Cardiac atrium fibroblast (primary cell): ENCODE measurements at places on chromosomes 7 and 10. TPM values are rescaled to one million over a fixed set of nuclear protein-coding genes. Genes with fewer than 3 reads are reported as not detected.

The ABCB1 gene
- total RNA-seq = not detected in 2 replicates

The CLRN3 gene
- total RNA-seq = not detected in 2 replicates

The ACSM6 gene
- total RNA-seq = not detected in 2 replicates

The CYP26C1 gene
- 0.32 and 4.7 TPM in 2 replicates for total RNA-seq

The CALN1 gene
- total RNA-seq = not detected in 2 replicates

The FGFR2 gene
- total RNA-seq = 0.16 TPM in 1 of 2 replicates, not detected in the other

The ZNF735 gene
- not detected in 2 replicates for total RNA-seq

The SMIM30 gene
- total RNA-seq = 43.0 and 49.1 TPM in 2 replicates

The HABP2 gene
- not detected in 2 replicates for total RNA-seq

The LZTS2 gene
- total RNA-seq = 70.3 and 89.7 TPM in 2 replicates

The HGF gene
- total RNA-seq = 117 and 150 TPM in 2 replicates

The ZMYND11 gene
- total RNA-seq = 32.4 and 40.3 TPM in 2 replicates

The LRMDA gene
- total RNA-seq = not detected in 2 replicates

The TRIM50 gene
- not detected in 2 replicates for total RNA-seq

The CELF2 gene
- total RNA-seq = 11.9 and 23.0 TPM in 2 replicates

The SFR1 gene
- total RNA-seq = 7.1 and 10.7 TPM in 2 replicates

The FOXL3 gene
- total RNA-seq = not detected in 2 replicates

The KCNMA1 gene
- 2.7 and 12.2 TPM in 2 replicates for total RNA-seq

The SYT15B gene
- total RNA-seq = under 0.01 and 0.16 TPM in 2 replicates

The CTNNA3 gene
- total RNA-seq = not detected in 2 replicates

The PARG gene
- 12.6 and 14.3 TPM in 2 replicates for total RNA-seq

The KCNIP2 gene
- 0.54 and 0.97 TPM in 2 replicates for total RNA-seq

The FKBP6 gene
- total RNA-seq = not detected in 2 replicates

The SLC26A4 gene
- 0.16 and 0.18 TPM in 2 replicates for total RNA-seq

The COL17A1 gene
- total RNA-seq = 0.16 and 0.36 TPM in 2 replicates

The NYAP1 gene
- total RNA-seq = 2.4 and 7.0 TPM in 2 replicates

The NPFFR1 gene
- total RNA-seq = not detected in 2 replicates

The GPC2 gene
- 5.6 TPM in 1 of 2 replicates, not detected in the other for total RNA-seq

The GRM3 gene
- not detected in 2 replicates for total RNA-seq

The ANKRD1 gene
- 178 and 184 TPM in 2 replicates for total RNA-seq

The NUDT13 gene
- 0.16 and 0.90 TPM in 2 replicates for total RNA-seq

The GPER1 gene
- 3.2 and 5.0 TPM in 2 replicates for total RNA-seq

The SPDYE16 gene
- total RNA-seq = not detected in 2 replicates

The SEMA3C gene
- total RNA-seq = 21.1 and 61.6 TPM in 2 replicates

The ELMO1 gene
- total RNA-seq = 0.54 and 5.8 TPM in 2 replicates

The KIFBP gene
- total RNA-seq = 36.6 and 41.1 TPM in 2 replicates

The ADCYAP1R1 gene
- not detected in 2 replicates for total RNA-seq

The GPR26 gene
- total RNA-seq = not detected in 2 replicates

The C10orf67 gene
- total RNA-seq = not detected in 2 replicates

The SLC39A12 gene
- total RNA-seq = not detected in 2 replicates

The OIT3 gene
- total RNA-seq = under 0.01 TPM in 1 of 2 replicates, not detected in the other

The GJD4 gene
- total RNA-seq = not detected in 2 replicates

The CPA4 gene
- total RNA-seq = 56.7 and 90.1 TPM in 2 replicates

The CALHM3 gene
- total RNA-seq = not detected in 2 replicates

The ZC3HAV1L gene
- total RNA-seq = 16.2 and 18.1 TPM in 2 replicates

The CCDC172 gene
- total RNA-seq = not detected in 2 replicates

The SDK1 gene
- 0.72 and 1.9 TPM in 2 replicates for total RNA-seq

The WEE2 gene
- total RNA-seq = not detected in 2 replicates

The TAS2R5 gene
- 0.16 and 2.7 TPM in 2 replicates for total RNA-seq

The ZNF32 gene
- total RNA-seq = 29.6 and 34.3 TPM in 2 replicates
